ENCODE measurements at places on chromosomes 13 and 19.
A peak's percentile ranks its signal among the peaks of the same experiment; 100 is the strongest.

DNA sequence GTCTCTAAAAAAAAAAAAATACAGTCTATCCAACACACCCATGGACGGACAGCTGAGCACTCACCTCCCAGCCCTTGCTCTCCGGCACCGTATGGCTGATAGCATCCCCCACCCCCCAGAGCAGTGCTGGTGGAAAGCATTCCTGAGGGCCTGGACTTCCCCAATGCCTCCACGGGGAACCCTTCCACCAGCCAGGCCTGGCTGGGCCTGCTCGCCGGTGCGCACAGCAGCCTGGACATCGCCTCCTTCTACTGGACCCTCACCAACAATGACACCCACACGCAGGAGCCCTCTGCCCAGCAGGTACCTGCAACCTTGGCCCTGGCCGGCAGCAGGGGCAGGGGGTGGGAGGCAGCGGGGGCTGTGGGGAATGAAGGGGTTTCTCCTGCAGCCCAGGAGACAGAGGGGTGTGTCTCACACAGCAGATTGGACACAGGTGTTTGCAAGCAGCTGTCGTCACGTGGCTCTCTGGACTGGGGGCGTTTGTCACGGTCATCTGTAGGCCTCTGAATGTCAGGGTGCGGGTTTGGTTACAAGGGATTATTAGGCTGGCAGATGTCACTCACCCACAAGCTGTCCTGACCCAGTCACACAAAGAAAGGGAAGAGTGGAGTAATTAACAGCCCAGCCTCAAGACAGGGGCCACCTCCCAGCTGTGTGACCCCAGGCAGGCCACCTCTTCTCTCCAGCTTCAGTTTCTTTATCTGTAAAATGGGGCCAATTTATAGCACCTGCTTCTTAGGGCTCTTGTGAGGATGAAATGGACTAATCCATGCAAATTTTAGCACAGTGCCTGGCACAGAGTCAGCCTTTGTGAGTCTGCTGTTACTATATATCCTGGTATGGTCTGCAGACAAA, 19.3 kb downstream of the PLD3 start:
- no peak for DNase-seq

- DNase-seq = no peak
Observed at GRCh38 chr19:55704494-55705245, 29.6 kb downstream of the EPN1 start.

- peak; percentile 88 for DNase-seq
Observed at GRCh38 chr19:58326914-58327726, at the start of gene ZSCAN22. Gene ZSCAN22, plus strand, starts transcription at chr19:58326994. Its CDS starts 7,809 bp downstream, at chr19:58334803.

DNA sequence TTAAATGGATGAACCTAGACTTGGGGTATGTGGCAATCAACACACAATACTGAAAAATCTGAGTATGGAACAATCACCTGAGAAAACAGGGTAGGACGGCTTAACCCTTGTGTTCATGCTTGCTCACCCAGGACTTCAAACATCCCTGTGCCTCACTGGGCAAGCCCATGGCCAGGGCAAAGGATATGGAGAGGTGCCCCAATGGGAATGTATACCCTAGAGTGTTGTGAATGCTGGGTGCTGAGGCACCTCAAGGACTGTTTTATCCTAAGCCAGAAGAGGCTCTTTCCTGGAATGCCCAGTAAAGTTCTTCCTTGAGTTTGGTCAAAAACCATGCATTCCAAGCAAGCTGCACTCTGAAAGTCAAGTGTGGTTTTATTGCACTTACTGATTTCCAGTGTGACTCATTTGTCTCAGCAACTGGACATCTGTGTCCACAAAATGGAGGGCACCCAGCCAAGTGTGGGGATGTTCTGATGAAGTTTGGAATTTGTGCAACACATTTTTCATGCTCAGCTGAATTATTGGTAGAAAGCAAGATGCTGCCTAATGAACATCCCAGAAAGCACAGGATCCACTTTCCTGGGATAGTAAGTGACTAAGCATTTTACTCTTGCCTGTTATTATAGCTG, 531.3 kb downstream of the RFC3 start:
- DNase-seq = no peak

GRCh38 chr13:77390391-77390790, 63.5 kb upstream of the MYCBP2 start:
- no peak for DNase-seq

- DNase-seq = no peak
Observed at GRCh38 chr13:78476910-78477309, 126.4 kb downstream of the POU4F1 start.
